ENCODE measurements at places on chromosomes 2 and 18.

DNA sequence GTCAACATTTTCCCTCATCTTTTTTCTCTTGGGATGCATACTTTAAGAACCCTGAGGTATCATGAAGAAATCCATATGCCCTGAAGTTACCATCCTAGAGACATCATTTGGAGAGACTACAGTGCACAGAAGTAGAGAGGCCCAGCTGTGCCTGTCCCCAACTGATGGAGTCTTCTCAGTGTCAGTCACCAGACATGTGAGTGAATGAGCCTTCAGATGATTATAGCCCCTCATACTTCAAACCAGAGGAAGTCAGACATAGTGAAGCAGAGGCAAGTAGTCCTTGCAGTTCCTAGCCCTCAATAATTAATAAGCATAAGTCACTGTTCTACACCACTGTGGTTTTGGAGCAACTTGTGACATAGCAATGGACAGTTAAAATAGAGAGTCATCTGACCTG is 194.4 kb upstream of the ITGA4 start:
- no peak for DNase-seq

GRCh38 chr2:190458352-190459107 is 50.4 kb downstream of the MFSD6 start:
- no peak for DNase-seq

DNA sequence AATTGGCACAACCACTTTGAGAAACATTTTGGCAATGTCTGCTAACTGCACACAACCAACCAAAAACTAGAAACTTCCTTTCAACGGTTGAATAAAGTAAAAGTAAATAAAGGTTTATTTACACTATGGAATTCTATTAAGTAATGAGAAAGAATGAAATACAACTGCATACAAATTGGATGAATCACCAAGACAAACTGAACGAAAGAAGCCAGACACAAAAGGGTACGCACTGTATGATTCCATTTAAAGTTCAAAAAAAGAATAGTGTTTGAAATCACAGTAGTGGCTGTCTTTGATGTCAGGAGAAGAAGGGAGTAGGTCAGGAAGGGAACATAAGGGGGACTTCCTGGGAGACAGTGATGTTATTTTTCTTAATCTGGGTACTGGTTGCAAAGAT is 46.5 kb upstream of the SULT1C3 start:
- DNase-seq: no peak

DNA sequence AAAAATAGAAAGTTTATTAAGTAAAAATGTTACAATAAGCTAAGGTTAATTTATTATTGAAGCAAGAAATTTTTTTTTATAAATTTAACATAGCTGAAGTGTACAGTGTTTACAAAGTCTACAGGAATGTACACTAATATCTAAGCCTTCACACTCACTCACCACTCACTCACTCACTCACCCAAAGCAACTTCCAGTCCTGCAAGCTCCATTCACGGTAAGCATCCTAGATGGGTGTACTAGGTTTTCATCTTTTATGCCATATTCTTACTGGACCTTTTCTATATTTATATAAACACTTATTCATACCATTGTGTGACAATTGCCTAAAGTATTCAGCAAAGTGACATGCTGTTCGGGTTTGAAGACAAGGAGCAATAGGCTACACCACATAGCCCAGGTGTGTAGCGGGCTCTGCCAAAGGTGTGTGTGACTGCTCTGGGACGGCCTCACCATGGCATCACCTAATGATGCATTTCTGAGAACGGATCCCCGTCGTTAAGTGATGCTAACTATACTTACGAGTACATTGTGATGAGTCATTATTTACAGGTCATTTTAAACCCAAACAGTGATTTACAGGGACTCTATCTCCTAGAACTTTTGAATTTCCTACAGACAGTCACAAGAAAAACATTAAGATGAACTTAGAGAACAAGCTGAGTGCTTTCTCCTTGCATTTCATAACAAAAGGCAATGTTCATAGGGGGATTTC is 76.3 kb upstream of the ID2 start:
- DNase-seq: no peak

DNA sequence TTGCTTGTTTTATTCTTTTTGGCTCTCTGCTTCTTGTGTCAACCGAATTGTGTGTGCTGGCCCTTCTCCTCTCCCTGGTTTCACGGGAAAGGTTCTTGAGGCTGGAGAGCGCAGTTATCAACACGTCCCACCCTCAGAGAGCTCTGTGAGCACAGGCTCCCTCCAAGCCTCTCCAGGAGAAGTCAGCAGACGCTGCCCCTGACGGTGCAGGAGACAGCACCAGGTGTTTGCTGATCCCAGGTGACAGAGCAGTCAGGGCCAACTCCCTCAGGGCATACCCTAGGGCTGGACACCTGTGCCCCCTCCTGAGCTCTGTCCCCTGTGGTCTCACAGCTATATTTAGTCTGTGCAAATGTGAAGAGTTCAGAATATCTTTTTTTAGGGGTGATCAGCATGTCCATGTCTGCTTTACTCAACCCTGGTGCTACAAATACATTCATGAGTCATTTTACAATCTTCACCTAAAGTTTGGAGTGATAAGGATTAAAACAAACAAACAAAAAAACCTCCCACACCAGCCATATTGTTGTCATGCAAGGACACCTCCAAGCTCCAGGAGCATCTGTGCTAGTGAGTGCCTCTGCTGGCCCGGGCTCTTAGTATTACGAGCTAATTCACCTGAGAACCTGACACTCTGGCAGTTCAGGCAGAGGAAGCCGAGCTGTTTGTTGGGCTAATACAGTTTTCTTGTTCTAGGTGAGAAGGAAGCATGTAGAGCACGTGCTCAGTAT is 65.9 kb upstream of the TMEM200C start:
- DNase-seq: no peak

DNA sequence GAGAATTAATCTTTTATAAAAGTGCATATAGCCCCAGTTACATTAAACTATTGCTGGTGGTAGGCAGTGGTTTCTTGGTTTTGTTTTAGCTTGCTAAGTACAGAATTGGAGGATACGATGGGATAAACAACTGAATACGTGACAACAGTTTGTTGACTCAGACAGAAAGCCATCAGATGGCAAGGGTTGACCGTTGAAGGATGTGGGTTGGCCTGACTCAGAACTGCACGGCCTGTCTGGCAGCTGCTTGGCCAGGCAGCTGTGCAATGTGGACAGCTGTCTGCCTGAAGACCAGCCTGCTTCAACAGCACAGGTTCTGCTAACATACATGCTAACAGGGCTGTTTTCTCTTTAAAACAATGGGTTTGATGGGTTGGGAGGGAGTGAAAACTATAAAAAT is 46.6 kb downstream of the PRKRA start:
- peak; percentile 29 for DNase-seq

- DNase-seq: no peak
Measured at GRCh38 chr2:138654146-138654545, 126.0 kb downstream of the NXPH2 start.

- DNase-seq: no peak
Measured at GRCh38 chr18:58010265-58010664, 33.8 kb upstream of the NEDD4L start.

DNA sequence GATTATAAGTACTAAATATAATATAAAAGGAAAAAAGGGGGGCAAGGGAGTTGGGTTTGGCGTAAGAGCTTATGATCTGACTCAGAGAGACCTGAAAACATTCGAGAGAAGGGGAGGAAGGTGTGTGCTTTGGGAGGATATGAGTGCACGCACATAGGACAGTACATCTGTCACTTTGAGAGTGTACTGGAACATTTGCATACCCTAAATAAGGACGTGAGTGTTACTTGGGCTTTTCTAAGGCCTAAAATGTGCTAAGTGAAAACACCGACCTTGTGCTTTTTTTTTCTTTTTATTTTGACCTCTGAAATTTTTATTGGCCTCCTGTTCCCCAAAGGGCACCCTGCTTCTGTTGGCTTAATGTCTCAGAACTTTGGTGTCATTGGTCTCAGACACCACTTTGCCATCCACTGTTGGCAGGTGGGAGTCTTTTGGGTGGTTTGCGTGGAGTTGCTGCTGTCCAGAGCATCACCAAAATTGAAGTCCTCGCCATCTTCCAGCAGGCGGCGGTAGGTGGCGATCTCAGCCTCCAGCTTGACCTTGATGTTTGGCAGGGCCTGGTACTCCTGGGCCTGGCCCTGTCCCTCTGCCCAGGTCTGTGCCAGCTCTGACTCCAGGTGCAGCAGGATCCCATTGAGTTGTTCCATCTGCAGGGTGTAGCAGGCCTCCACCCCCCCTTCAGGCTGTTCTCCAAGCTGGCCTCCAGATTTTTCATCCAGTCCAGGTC is 57.7 kb downstream of the CD28 start:
- DNase-seq: no peak

DNA sequence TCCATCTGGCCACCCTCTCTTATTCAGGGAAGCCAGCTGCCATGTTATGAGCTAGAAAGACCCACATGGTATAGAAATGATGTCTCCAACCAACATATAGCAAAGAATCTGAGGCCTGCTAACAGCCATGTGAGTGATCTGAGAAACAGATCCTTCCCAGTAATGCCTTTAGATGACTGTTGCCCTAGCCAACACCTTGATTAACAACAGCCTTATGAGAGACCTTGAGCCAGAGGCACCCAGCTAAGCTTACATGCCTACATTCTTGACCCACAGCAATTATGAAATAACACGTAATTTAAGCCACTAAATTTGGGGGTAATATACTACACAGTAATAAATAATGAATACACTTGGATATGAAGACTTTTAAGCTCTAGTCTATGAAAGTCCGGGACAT is 13.0 kb downstream of the KANSL1L start:
- DNase-seq: no peak

DNA sequence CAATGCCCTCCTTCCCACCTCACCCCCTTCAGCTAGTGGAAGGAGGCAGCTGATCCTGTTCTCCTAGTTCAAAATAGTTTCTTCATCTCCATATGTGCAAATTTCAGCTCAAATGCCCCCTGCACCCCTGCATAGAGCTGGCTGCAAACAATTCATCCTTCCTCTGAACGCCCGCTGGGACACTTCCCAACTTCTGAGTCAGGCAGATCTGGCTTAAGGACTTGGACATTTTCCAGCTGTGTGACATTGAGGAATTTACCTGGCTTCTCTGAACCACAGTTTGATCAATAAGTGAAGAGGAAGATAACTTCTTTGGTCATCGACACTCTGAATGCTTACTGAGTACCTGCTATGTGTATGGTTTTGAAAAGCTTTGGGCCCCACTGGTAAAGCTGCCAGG is 23.5 kb downstream of the PTGR3 start:
- no peak for DNase-seq

DNA sequence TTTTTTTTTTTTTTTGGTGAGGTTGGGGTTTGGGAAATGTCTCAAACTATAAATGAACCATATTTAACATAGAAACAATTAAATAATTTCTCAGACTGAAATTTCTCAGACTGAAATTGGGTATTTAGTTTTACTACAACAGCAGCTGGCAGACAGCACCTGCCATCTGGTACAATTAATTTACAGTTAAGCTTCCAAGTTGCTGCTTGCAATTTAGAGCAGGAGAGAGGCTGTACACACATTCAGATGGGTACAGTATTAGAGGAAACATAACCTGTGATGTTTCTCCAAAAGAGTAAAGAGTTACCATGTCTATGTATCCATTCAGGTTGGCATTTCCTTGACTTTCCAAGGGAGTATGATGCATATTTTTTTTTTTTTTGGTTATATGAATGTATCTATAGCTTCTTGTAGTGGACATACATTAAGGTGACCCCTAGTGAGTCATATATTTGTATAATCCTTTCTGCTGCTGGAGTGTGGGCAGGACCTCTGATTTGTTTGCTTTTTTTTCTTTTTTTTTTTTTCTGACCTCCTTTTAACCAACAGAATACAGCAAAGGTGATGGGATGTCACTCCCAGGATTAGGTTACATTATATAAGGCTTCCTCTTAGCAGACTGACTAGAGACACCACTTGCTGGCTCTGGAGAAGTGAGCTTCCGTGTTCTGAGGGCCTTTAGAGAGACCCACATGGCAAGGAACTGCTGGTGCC is 201.7 kb downstream of the PTH2R start:
- DNase-seq: peak; percentile 38

- DNase-seq: peak; percentile 52
Measured at GRCh38 chr2:203869223-203870042, 1.9 kb downstream of the CTLA4 start.

GRCh38 chr2:63009490-63009889 is 41.1 kb upstream of the OTX1 start:
- DNase-seq: no peak

DNA sequence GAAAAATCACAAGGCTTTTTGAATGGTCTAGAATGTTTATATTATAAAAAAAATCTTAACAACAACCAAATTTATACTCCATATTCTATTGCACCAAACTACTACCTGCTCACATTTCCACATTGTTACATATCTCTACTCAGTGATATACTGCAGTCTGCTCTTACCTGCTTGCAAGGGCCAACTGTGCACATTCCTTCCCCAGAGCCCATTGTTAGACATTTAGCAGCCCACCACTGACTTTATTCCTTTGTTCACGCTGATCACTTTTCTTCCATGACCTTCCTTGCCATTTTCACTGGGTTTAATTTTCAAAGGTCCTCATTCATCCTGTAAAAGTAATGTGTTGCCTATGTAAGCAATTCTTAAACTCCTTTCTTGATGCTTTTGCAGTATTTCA is 109.7 kb upstream of the KCNJ3 start:
- DNase-seq: no peak

- no peak for DNase-seq
Measured at GRCh38 chr2:223040527-223040926, 11.5 kb upstream of the KCNE4 start.

Data from COR-L47 (cell line).